ENCODE measurements at places on chromosomes 4 and X.

GRCh38 chrX:136168929-136169735 lies 21.8 kb downstream of the FHL1 start:
- no peaks in the 10 kb centered on the region for H3K27me3 ChIP-seq
- no peak overlapping the region for H3K27ac ChIP-seq
- no peaks in the 10 kb centered on the region for H3K4me1 ChIP-seq
- H3K36me3 ChIP-seq = no peaks in the 10 kb centered on the region
- no peak for DNase-seq
- H3K4me3 ChIP-seq = no peak overlapping the region

DNA sequence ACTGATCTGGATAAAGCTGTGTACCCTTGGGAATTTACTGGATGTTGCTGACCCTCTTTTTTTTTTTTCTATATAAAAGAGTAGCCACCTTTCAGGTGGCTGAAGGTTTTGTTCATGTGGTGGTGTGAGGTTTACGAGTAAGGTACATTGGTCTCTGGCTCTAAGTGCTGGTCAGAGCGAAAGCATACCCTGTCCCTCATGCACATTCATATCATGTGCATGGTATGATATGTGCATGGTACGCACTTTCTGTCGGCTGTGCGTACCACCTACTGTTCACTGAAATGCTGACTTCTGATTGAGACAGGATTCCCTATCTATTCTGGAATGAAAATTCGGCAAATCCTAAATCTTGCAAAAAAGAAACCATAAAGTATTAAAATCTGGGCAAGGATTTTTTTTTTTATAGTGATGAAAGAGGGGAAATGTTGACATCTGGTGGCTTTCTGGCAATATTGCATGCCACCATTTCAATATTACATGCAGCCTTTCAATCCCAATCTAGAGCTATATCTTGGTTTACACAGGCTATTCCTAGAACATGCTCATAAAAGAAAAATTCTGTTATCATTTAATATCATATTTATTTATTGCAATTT lies 32.8 kb downstream of the FAM149A start:
- no peak overlapping the region for H3K27ac ChIP-seq
- H3K4me3 ChIP-seq = no peak overlapping the region
- H3K27me3 ChIP-seq = no peaks in the 10 kb centered on the region

DNA sequence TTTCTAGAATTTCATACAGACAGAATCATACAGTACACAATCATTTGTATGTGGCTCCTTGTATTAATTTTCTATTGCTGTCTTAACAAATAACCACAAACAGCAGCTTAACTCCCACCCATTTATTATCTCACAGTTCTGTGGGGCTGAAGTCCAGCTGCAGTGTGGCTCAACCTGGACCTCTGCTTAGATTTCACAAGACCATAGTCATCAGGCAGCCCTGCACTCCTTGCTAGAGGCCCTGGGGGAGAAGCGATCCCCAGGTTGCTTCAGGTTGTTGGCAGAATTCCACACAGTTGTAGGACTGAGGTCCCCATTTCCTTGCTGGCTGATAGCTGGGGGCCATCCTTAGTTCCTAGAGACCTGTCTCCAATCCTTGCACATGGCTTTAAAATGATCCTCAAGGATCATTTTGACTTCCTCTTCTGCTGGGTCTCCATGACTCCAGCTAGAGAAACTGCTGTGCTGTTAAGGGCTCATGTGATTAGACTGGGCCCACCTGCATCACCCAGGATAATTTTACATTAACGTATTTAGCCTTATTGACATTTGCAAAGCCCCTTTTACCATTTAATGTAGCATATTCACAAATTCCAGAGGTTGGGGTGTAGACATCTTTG lies 60.9 kb upstream of the SMAD1 start:
- DNase-seq = no peak
- no peaks in the 10 kb centered on the region for H3K4me1 ChIP-seq
- no peak overlapping the region for H3K4me3 ChIP-seq
- no peaks in the 10 kb centered on the region for H3K36me3 ChIP-seq
- H3K27ac ChIP-seq = no peak overlapping the region
- H3K27me3 ChIP-seq = peaks cover 8% of the 10 kb centered on the region

DNA sequence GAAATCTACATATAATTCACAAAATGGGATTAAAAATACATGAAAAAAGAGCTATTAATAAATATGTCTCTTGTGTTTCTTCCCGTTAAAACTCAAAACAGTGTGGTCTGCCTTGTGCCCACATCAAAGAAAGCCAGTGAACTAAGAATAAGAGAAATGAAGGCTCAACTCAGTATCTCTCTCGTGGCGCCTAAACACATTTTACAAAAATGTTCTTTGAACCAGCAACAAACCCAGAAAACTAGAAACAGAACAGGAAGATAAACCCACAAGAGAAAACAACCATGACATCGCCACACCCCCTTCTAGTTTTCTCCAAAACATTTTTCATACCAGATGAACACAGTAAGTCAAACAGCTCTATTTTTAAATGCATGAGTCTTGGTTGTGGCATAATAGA lies 130.1 kb downstream of the DCHS2 start:
- H3K36me3 ChIP-seq = no peaks in the 10 kb centered on the region
- H3K27me3 ChIP-seq = peaks cover 14% of the 10 kb centered on the region
- peak; percentile 66 for DNase-seq
- peaks cover 26% of the 10 kb centered on the region for H3K4me1 ChIP-seq

GRCh38 chrX:10172877-10173276 lies 16.1 kb downstream of the CLCN4 start:
- no peak overlapping the region for H3K4me3 ChIP-seq
- H3K27me3 ChIP-seq = peaks cover 4% of the 10 kb centered on the region
- H3K27ac ChIP-seq = no peak overlapping the region
- peaks cover 7% of the 10 kb centered on the region for H3K4me1 ChIP-seq
- no peaks in the 10 kb centered on the region for H3K36me3 ChIP-seq

DNA sequence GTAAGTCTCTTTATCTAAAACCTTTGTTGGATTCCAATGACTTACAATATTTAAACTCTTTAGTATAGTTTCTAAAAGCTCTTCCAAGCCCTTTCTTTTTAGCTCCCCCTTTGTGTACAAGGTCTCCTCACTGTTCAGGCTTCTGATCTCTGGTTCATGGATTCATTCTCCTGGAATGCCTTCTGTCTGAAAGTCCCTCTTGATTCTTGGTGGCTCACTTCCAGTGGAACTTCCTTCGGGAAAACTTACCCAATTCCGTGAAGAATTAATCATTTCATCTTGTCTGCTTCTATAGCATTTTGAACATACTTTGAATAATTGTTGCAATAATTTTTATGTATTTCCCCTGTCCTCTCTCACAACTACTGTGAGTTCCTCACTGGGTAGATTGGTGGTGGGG lies 3.6 kb downstream of the ARHGAP24 start:
- peaks cover 31% of the 10 kb centered on the region for H3K27me3 ChIP-seq
- no peak overlapping the region for H3K4me3 ChIP-seq
- no peak for DNase-seq
- no peak overlapping the region for H3K27ac ChIP-seq
- H3K4me1 ChIP-seq = peaks cover 3% of the 10 kb centered on the region
- no peaks in the 10 kb centered on the region for H3K36me3 ChIP-seq
